A549 treated with RU486 at 1 μM for 4 hours (cell line): ENCODE measurements at places on chromosomes 6 and 20. TPM values are rescaled to one million over a fixed set of nuclear protein-coding genes. Genes with fewer than 3 reads are reported as not detected.

HIVEP2 gene
- total RNA-seq: 2.5 to 4.0 TPM (median 3.4 TPM) in 5 replicates

OR2J3 gene
- total RNA-seq: not detected in 5 replicates

SYCP2L gene
- total RNA-seq: 1.4 to 2.6 TPM (median 1.6 TPM) in 5 replicates

C20orf202 gene
- 0.09 to 0.12 TPM in 2 of 5 replicates, not detected in the others for total RNA-seq

CD93 gene
- total RNA-seq: not detected in 5 replicates

FUT9 gene
- not detected in 5 replicates for total RNA-seq

SIGLEC1 gene
- not detected in 5 replicates for total RNA-seq
